ENCODE measurements at places on chromosomes 4 and X. TPM values are rescaled to one million over a fixed set of nuclear protein-coding genes. Genes with fewer than 3 reads are reported as not detected.

GRCh38 chr4:143921181-143921580 is 15.8 kb upstream of the GYPE start:
- DNase-seq = no peak

DNA sequence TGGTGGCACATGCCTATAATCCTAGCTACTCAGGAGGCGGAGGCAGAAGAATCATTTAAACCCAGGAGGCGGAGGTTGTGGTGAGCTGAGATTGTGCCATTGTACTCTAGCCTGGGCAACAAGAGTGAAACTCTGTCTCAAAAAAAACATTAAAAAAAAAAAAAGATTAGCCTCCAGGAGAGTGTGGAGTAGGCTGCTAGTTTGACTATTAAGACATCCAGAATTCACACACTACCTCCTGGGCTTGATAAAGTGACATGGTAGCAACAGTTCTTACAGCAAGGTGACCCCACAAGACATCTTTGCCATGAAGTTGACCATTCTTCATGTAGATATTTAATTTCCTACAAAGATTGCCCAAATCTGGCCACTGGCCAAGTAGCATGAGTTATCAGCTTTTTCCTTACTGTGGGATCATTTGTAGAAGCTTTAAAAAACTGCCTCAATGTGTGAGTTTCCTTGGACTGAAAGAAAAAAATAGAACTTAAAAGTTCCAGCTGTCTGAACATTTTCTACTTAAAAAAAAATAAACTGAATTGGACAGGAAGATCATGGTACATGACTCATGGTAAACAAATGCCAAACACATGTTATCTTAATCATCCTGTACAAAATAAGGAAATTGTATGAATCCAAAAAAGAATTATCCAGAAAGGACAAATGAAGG is 35.3 kb upstream of the SPRY1 start:
- DNase-seq = no peak

- DNase-seq = no peak
These were observed 71.6 kb upstream of the CLCN4 start for GRCh38 chrX:10085223-10085622.

GRCh38 chr4:157447195-157447594 is 226.7 kb downstream of the GRIA2 start:
- no peak for DNase-seq

TMSB15B gene
- 20.1 TPM for total RNA-seq

FAM149A gene
- 0.33 TPM for total RNA-seq

PAGE4 gene
- total RNA-seq = not detected

MPC1L gene
- total RNA-seq = not detected

Data from endothelial cell (in vitro differentiated cells).